ENCODE measurements at places on chromosomes 2 and 18.

DNA sequence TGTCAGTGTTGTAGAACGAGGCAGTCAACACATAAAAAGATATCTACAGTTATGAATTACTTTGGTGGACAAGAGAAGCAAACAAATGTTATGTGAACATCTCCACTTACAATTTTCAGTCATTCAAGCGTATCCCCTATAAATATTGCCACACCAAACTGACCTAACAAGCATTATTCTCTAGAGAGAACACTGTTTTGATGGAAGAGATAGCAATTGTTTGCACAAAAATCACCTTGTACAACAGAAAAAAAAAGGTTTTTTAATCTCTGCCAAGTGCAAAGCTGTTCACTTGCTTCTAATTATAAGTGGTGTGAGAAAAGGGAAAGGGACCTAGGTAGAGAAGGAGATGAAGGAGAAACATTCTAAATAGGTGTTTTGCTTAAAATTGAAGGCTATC, 33.8 kb downstream of the PID1 start:
- DNase-seq: no peak

- no peak for DNase-seq
Observed at GRCh38 chr2:161102770-161103450, 57.3 kb upstream of the TANK start.

- no peak for DNase-seq
Observed at GRCh38 chr2:1935476-1935875, 191.2 kb upstream of the PXDN start.

- DNase-seq: no peak
Observed at GRCh38 chr2:232781765-232782164, 5.4 kb upstream of the KCNJ13 start.

DNA sequence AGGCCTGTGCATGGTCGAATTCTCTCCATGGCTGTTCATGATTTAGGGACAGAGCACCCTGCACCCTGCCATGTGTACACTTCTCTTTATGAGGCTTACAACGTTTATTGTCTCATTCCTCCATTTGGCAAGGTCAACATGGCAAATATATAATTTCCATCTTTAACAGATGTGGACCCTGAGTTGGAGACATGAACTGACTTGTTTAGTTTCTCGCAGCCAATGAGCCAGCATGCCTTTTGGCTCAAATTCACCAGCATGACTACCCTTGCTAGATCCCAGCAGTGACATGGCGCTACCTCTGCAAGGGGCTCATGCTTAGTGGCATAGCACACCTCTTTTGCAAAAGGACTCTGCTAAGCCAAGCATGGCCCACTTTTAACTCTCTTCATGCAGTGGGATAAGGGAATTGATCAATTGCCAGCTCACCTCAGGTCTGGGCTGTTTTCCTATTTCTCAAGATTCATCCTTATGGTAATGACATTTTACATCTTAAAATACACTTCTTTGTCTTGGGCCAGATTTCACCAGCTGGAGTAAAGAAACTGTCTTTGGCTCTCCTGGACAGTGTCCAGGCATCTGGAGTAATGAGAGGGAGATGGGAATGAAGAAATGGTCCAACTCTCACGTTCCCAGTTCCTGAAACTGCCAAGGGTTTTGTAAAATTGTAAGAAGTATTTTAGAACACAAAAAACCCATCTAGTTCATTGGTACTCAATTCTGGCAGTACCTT, 159.5 kb downstream of the SETBP1 start:
- DNase-seq: no peak

DNA sequence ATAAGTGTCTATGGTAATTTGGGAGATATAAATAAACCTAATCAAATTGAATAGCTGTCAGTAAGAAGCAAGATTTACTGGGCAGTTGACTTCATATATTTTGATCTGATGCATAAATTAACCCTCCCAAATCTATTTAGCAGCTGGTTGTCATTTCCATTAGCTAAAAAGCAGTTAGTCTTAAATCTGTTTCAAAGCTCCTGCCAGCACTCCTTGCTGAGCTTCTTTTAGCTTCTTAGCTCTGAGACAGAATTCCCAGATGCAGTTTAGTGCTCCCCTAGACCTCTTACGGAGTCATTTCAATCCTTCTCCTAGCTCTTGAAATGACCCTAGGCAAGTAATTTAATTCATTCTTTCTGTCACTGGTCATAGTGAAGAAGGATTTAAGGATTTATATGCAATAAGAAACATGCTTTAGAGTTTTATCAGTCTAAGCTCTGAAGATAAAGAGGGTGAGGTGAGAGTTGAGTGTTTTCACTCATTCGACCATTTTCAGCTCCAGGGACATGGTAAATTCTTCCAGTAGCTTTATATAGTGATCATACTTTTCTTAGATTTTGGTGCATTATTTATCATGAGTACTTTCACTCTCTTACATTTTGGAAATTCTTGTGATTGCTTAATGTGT, 98.9 kb downstream of the PHLPP1 start:
- no peak for DNase-seq

GRCh38 chr2:215401896-215402379, 33.9 kb downstream of the FN1 start:
- DNase-seq: no peak

DNA sequence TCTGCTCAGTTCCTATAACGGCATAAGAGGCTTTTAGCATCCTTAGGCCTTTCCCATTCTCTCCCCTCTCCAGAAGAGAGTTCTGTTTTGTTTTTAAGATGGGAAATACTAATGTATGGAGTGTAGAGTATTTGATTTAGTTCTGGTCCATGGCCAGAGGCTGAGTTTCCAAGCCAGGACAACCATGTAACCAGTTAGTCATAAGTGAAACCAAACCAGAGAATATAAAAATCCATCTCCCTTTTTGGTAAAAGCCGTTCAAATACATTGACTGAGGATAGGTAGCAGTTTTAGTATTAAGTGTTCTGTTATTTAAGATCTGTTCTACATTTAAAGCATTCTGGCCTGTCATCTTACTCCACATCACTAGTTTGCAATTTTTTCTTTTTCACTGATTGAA, 3.1 kb downstream of the PSMD1 start:
- no peak for DNase-seq

- no peak for DNase-seq
Observed at GRCh38 chr2:121826036-121826435, 70.6 kb downstream of the TSN start.

GRCh38 chr2:105334211-105334610, 3.1 kb upstream of the C2orf49 start:
- no peak for DNase-seq

GRCh38 chr18:37470986-37471385, 94.6 kb downstream of the CELF4 start:
- no peak for DNase-seq

- DNase-seq: no peak
Observed at GRCh38 chr2:109247812-109248211, 118.8 kb downstream of the SH3RF3 start.

DNA sequence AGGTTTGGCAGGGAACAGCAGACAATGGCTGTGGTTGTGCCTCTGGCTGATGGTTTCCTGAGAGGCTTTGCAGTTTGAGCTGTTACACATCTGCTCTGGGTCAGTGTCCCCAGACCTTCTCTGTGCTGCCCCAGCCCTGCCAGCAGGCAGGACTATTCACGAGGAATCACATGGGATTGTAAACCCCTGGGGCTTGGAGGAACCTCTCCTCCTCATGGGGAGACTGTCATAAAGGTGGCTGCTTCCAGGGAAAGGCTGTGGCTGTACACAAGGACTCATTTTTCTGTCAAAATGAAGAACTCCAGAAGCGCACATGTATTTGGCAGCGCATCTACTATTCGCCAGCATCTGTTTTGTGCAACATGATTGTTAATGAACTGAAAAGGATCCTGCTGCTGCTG, 142.6 kb upstream of the CYP1B1 start:
- no peak for DNase-seq

- no peak for DNase-seq
Observed at GRCh38 chr2:191190435-191190834, 39.6 kb upstream of the STAT4 start.

GRCh38 chr2:190599073-190599472, 49.8 kb upstream of the NAB1 start:
- no peak for DNase-seq

GRCh38 chr2:174027956-174028355, 62.8 kb upstream of the SP3 start:
- no peak for DNase-seq

DNA sequence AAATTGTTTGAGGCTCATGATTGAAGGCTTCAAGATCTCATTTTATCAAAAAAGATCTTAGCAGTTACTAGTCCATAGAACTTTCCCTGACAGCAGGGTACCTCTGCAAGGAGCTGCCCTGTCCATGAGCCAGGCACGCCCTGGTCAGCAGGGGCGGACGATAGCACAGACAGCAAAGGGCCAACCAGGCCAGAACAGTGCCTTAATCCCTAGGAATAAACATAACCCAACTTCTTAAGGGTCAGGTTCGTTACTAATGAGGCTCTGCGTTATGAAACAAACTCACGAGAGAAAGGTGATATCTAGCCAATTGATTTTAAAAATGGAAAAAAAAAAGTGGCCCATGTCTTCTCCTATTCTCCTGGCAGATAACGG, 59.2 kb downstream of the BCL2 start:
- no peak for DNase-seq

- DNase-seq: no peak
Observed at GRCh38 chr2:100791294-100791935, 28.5 kb upstream of the NPAS2 start.

DNA sequence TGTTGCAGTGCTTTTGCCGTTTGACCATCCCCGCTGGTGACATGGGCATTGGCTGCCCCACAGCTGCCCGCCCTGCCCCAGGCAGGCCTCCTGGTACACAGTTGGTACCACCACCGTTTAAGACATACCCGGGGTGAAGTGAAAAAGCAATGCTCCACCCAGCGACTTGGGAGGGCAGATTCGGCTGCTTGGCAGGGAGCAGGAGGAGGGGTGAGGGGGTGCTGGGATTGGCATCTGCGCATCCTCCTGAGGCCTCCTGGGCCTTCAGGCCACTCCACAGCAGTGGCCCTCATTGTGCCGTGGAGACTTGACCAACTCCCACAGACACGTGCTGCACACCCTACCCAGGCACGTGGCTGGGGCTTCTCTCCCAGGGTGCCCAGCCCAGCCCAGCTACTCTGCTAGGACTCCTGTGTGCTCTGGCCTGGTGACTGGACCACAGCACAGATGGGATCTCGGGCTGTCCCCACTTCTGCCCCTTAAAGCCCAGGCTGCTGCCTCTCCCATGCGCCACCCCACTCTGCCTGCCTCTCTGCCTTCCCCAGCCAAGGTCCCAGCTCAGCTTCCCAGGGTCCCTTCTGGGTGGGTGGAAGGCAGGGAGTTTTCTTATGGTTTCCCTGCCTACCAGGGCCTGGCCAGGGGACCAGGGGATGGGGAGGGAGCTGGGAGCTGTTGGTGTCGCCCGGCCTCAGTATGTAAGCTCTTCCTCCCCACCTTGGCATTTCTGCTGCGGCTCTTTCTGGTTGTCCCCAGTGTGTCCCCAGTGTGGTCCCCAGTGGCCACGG, 157.0 kb upstream of the HS6ST1 start:
- no peak for DNase-seq

DNA sequence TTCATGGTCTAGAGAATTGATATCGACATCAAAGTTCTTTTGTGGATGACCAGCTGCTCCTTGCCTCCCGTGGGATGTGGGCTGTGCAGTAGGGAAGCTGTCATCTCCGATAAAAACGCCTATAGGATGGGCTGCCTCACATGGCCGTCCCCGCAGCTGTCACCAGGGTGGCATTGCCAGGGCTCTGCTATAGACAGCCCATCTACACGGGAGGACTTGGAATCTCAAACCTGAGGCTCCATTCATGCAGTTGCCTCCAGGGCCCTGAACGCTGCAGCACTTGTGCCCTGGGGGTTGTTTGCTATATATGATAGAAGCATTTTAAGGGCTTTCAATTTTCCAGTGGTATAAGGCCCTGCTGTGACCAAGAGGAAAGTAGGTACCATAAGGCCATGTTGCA, 183.1 kb downstream of the MYCN start:
- DNase-seq: no peak

GRCh38 chr2:159326569-159327255, 40.2 kb upstream of the WDSUB1 start:
- DNase-seq: no peak

- DNase-seq: no peak
Observed at GRCh38 chr2:133726973-133727372, 158.7 kb upstream of the NCKAP5 start.

DNA sequence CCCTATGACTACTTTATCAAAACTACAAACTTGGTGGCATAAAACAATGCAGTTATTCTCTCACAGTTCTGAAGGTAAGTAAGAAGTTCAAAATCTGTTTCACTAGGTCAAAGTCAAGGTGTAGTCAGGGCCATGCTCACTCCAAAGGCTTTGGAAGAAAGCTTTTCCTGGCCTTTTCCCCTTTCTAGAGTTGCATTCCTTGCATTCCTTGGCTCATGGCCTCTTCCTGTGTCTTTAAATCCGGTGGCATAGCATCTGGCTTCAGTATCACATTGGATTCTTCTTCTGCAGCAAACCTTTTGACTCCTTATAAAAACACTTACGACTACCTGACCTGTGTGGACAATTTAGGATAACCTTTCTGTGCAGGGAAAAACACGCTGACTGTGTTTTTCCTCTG, 543.5 kb upstream of the HNMT start:
- no peak for DNase-seq

DNA sequence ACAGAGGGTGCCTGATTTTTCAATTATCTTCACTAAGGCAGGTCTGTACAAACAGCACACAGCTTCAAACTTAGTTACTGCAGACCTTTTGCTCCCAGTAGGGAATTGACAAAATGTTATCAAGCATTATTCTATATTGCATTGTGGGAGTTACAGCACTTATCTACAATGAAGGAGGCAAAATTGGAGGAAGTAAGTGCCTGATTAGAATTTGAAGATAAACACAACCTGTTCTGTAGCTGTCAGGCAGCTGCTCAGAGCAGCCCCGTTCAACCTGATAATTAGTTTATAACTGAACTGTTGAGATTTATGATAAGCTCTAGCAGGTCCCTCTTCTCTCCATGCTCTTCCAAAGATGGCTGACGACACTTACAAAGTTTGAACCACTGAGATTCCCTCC, 364.4 kb upstream of the CYRIA start:
- DNase-seq: no peak

- no peak for DNase-seq
Observed at GRCh38 chr2:211103989-211104388, 547.6 kb downstream of the CPS1 start.

DNA sequence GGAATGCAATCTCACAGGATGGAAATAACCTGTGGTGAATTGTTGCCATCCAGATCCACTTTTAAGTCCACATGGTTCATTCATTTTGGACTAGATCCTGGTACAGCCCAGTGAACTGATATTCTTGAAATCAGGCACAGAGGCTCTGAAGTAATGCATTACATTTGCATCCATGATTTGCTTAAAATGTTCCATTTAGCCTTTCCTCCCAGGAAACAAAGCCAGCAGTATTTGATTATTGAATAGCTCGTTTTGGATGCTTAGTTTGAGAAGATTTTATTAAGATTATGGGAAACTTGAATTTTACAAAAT, 995.8 kb upstream of the CDH2 start:
- no peak for DNase-seq

Measured in stimulated activated CD4-positive, alpha-beta T cell treated with anti-CD3 and anti-CD28 coated beads, Interleukin-15, amount 100 ng/mL, for 1 hour (primary cell).